ENCODE measurements at places on chromosomes 12 and 14. TPM values are rescaled to one million over a fixed set of nuclear protein-coding genes. Genes with fewer than 3 reads are reported as not detected.

The RTN1 gene
- not detected for total RNA-seq

The SLC6A15 gene
- total RNA-seq: 3.8 TPM

The AKAP3 gene
- total RNA-seq: 0.05 TPM

The ALKBH1 gene
- total RNA-seq: 14.9 TPM

The RNF212B gene
- total RNA-seq: not detected

The TPPP2 gene
- not detected for total RNA-seq

The DBX2 gene
- not detected for total RNA-seq

The DLK1 gene
- total RNA-seq: 0.39 TPM

The NPFF gene
- not detected for total RNA-seq

The RBM25 gene
- 54.6 TPM for total RNA-seq

The POTEG gene
- not detected for total RNA-seq

The FOXJ2 gene
- total RNA-seq: 8.9 TPM

The KRT5 gene
- 0.62 TPM for total RNA-seq

The SMAGP gene
- total RNA-seq: 25.3 TPM

The PPP4R4 gene
- total RNA-seq: 0.21 TPM

The FLRT2 gene
- 3.2 TPM for total RNA-seq

The PALS1 gene
- 15.7 TPM for total RNA-seq

The PMCH gene
- not detected for total RNA-seq

The KRT78 gene
- total RNA-seq: not detected

The ENDOU gene
- total RNA-seq: not detected

The FOXA1 gene
- 7.6 TPM for total RNA-seq

The SLC25A47 gene
- total RNA-seq: not detected

The MANSC4 gene
- total RNA-seq: not detected

The TTC6 gene
- 0.34 TPM for total RNA-seq

The APOLD1 gene
- total RNA-seq: 0.19 TPM

The CLEC1B gene
- not detected for total RNA-seq

The HHIPL1 gene
- 0.16 TPM for total RNA-seq

The DNAH10 gene
- 0.23 TPM for total RNA-seq

The GALNT16 gene
- 3.4 TPM for total RNA-seq

The GPHN gene
- total RNA-seq: 12.8 TPM

The CFAP54 gene
- total RNA-seq: 0.59 TPM

The REM2 gene
- total RNA-seq: 0.39 TPM

The ZNF385A gene
- total RNA-seq: 21.2 TPM

The OR4N2 gene
- total RNA-seq: not detected

The RHEBL1 gene
- 6.0 TPM for total RNA-seq

The KCNK10 gene
- total RNA-seq: not detected

The TMTC1 gene
- total RNA-seq: 0.05 TPM

The UTP20 gene
- total RNA-seq: 14.8 TPM

The A2M gene
- 0.08 TPM for total RNA-seq
